ENCODE measurements at places on chromosomes 7 and 10.

GRCh38 chr7:157674715-157675426 lies 338.1 kb downstream of the DNAJB6 start:
- DNase-seq, result no peak

GRCh38 chr7:56079450-56080185 lies 13.1 kb downstream of the PHKG1 start:
- peak; percentile 45 for DNase-seq

- no peak for DNase-seq
Measured at GRCh38 chr7:33145156-33145555, 15.8 kb downstream of the BBS9 start.

- DNase-seq, result no peak
Measured at GRCh38 chr10:131899695-131900349, 986 bp upstream of the PPP2R2D start.

DNA sequence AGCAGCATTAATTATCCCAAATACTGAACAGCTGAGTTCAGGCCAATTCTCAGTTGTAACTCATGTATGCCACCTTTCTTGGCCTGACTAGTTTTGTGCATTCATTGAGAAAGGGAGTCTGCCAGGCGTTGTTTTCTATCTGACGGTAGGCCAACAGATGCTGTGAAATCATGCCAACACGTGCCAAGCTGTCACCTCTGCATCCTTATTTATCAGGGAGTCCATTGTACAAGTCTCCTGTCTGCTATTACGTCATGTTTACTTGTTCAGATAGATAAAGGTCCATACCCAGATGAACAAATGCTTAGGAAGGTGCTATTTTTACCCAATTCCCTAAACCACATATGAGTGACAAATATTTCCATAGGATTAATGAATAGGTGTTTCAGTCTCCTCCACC lies 127.2 kb upstream of the CDK6 start:
- DNase-seq, result no peak

- DNase-seq, result no peak
Measured at GRCh38 chr7:92729172-92729571, 107.2 kb downstream of the CDK6 start.

- no peak for DNase-seq
Measured at GRCh38 chr7:79506481-79506880, 53.0 kb upstream of the MAGI2 start.

DNA sequence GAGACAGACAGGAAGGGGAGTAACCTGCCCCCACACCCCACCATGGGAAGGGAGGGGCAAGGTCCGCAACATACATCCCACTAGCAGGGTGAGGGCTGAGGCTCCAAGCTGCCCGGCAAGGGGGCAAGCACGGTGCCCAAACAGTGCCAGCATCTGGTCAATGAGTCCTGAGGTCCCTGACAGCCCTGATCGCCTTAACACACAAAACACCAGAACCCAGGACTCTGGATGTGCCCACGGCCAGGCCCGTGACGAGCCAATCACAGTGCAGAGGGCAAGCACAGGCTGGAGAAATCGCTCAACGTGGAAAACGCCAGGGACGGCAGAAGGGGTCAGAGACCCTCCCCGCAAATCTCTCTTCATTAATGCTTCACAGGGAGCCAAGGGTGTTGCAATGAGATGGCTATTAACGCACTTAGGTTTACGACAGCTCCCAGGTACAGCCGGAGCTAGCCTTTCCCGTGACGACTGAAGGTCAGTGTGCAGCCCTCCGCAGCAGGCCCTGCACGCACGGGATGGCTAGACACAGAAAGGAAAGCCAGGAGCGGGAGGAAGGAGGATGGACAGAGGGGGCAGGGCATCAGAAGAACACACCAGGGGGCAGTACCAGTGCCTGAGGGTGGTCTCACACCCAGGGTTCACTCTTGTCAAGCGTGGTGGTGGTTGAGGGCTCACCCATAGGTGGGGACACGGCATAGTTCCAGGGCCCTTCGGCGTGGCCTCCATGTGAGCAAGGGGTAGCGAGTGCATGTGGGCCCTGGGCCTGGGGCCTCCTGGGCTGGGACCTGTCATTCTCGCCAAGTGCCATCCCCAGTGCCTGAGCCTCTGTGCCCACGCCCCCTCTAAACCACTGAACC lies 220.5 kb downstream of the MAD1L1 start:
- DNase-seq, result no peak

GRCh38 chr10:113957013-113957412 lies 86.7 kb upstream of the ADRB1 start:
- DNase-seq, result no peak

DNA sequence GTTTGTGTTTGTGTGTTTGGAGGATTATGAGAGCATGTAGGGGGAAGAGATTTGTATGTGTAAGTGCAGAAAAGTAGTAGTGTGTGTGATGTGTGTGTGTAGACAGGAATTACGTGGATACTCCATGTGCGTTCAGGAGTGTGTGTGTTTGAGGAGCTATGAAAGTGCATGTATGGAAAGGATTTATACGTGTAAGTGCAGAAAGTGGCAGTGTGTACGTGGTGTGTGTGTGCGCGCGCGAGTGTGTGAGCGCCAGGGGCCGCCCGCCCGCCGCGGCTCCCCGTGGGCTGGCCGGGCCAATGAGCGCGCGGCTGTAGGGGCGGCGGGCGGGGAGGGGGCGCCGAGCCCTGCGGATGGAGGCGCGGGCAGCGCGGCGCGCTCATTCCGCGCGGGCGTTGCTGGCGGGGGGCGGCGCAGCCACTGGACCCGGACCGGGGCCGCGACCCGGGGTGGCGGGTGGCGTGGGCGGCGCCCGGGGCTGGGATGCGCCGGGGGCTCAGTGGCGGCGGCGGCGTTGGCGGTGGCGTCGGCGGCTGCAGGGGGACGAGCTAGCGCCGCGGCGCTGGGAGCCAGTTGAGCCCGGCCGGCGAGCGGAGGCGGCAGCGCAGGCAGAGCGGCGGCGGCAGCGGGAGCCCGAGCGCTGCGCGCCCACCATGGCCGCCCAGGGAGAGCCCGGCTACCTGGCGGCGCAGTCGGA lies at the start of gene BICC1:
TSS of gene BICC1 (plus strand) at position 382 of the 697 bp plus-strand sequence. CDS start at position 654, 272 bp downstream.
- peak; percentile 33 for DNase-seq

DNA sequence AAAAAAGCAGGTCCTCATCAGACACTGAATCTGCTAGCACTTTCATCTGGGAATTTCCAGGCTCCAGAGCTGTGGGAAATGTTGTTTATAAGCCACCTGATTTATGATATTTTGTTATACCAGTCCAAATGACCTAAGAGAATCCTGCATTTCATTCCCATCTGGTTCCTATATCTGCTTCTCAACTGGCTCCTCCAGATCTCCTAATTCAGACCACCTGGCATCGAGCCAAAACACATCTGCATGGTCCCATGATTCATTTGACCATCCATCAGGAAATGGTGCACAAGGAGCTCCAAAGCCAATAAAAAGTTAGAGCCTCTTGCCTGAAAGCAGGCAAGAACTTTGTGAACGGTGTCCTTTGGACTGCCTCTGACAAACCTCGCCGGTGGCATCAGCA lies 108.9 kb downstream of the IPMK start:
- no peak for DNase-seq

- DNase-seq, result no peak
Measured at GRCh38 chr10:30059209-30060107, at the start of gene JCAD. Gene JCAD, minus strand, starts transcription at chr10:30059586. Its CDS starts 11,774 bp downstream, at chr10:30047812.

DNA sequence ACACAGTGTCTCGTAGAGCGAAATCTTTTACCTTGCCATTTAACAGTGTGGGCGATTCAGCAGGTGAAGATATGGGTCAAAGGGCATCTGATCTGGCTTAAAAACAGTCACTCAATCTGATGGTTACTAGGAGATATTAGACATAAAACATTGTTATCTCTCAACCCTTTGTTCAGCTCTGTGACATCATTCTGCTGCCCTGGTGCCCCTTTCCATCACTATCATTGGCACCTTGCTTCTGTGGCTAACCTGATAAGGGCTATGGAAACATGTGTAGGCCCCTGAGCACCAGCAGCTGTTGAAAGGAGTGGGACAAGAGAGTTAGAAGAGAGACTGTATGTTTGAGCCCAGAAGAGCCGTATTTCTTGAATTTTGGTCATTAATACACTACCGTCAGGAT lies 650.3 kb downstream of the PHTF2 start:
- DNase-seq, result no peak

GRCh38 chr10:126538439-126539135 lies 131.9 kb downstream of the C10orf90 start:
- DNase-seq, result no peak

DNA sequence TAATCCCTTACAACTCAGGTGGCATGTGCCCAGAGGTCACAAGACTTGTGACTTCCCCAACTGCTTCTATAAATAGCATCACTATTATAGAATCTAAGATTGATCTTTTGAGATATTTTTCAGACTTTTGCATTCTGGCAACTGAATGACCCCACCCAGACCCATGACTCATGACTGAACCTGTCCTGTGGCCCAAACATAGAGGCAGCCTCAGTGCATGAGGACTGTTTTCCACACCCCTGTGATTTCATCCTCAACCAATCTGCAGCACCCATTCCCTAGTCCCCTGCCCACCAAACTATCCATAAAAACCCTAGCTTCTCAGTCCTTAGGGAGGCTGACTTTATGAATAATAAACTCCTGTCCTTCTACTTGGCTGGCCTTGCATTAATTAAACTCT lies 84.5 kb downstream of the MICU1 start:
- DNase-seq, result no peak

GRCh38 chr10:79883986-79884385 lies 57.4 kb downstream of the NUTM2E start:
- no peak for DNase-seq

DNA sequence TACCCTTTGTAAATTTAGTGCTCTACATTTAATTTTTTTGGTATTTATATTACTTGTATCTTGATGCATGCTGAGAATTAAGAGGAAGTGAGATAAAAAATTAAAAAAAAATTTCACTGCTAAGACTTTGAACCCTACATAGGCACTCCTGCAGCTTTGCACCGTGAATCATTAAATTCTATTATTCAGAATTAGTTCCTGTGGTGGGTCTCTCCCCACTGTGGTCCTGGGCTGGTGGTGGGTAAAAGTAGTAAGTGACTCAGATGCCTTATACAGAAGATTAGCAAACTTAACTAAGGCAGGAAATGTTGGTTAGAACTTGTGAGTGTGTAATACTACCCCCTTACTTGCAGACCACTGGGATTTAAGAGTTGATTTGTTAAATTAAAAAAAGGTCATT lies 72.6 kb downstream of the AP3M1 start:
- DNase-seq, result no peak

GRCh38 chr7:138142583-138143201 lies 66.4 kb downstream of the AKR1D1 start:
- DNase-seq, result no peak

DNA sequence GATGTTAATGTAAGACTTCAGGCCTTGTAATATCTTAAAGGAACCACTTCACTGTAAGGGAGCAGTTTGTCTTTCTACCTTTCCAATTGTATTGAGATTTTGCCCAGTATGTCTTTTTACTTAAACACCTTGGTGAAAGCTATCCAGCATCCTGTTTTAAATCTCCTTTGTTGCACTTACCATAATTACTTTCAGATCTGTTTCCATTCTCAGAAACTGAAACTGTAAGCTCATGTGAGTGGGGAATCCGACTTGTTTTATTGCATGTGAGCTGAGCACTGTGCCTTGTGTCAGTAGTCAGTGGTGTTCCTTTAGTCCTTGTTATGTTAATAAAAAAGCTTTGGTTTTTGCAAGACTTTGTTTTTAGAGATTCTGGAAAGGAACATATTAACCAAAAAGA lies 42.2 kb downstream of the BMPR1A start:
- no peak for DNase-seq

GRCh38 chr10:103491729-103492364 lies 1.7 kb upstream of the NEURL1 start:
- DNase-seq, result no peak

- no peak for DNase-seq
Measured at GRCh38 chr7:131537571-131537978, 18.9 kb downstream of the PODXL start.

GRCh38 chr10:122515022-122515424 lies 45.5 kb upstream of the DMBT1 start:
- peak; percentile 40 for DNase-seq

DNA sequence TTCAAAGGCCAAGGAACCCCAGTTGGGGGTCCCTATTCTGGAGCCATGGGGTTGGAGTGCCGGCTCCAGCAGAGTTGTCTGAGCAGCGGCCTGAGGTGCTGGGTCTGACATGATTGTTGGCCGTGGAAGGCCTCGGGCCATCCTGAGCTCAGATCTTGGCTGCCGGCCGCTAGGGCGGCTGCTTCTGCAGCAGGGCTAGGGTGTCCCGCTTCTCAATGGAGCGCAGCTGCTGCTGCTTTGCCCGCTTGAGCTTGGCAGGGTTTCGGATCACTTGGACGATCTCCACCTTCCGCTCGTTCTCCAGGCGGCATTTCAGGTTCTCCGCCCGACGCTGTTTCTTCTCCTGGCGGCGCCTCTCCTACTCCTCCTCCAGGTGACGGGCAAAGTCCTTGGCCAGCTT lies 171.1 kb downstream of the HIBADH start:
- no peak for DNase-seq

DNA sequence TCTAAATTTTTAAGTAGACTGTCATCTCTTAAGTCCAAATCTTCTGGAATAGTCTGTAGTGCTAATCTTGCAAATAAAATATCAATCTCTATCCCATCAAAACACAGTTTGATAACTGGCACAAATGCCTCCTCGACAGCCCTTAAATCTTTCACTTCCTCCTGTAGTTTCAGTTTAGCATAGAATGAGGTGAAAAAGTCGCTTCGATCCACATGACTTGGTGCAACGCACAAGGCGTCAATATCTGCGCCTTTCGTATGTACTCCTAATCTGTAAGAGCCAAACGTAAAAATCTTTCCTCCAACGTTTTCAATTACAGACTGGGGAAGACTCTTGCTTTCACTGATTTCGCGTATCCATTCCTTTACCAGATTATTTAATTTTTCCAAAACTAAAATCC lies 603 bp downstream of the PAPOLB start:
- DNase-seq, result no peak

- no peak for DNase-seq
Measured at GRCh38 chr10:57689596-57690297, 577.9 kb downstream of the IPMK start.

DNA sequence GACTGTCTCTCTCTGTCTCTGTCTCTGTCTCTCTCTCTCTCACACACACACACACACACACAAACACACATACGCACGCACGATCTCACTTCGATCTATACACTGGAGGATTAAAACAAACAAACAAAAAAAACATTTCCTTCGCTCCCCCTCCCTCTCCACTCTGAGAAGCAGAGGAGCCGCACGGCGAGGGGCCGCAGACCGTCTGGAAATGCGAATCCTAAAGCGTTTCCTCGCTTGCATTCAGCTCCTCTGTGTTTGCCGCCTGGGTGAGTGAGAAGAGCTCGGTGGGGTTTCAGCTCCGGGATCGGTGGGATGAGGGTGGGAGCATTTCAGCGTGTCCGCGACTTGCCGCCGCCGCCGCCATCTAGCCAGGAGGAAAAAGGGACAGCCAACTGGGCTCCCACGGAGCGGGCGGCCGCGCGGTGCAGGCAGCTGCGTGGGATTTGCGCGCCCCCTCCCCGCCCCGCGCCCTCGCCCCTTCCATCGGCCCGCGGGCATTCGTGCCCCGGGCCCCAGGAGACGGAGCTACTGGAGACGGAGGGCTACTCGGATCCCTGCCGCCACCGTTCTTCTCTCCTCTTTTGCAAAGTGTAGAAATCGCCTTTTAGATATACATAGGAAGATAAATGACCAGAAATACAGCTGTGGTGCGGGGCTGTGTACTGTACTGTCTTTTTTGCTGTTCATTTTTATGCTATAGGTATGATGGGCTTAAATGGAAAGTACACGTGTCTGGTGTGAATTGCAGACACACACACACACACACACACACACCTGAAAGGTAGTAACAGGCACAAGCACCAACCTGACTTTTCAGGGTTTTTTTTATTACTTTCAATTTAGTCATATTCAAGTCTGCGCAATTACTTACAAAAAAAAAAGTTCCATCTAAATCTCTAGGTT lies 581 bp downstream of the PTPRZ1 start:
- DNase-seq, result peak; percentile 20

Data from nucleus accumbens (tissue), 56 donors.